ENCODE measurements at places on chromosomes 7 and 10.
A peak's percentile ranks its signal among the peaks of the same experiment; 100 is the strongest.

GRCh38 chr7:80935991-80936780, 17.3 kb upstream of the SEMA3C start:
- DNase-seq, result no peak

- no peak for DNase-seq
Observed at GRCh38 chr7:30255064-30255769, 29.2 kb upstream of the ZNRF2 start.

- DNase-seq, result no peak
Observed at GRCh38 chr7:120502132-120502531, 229.2 kb downstream of the KCND2 start.

DNA sequence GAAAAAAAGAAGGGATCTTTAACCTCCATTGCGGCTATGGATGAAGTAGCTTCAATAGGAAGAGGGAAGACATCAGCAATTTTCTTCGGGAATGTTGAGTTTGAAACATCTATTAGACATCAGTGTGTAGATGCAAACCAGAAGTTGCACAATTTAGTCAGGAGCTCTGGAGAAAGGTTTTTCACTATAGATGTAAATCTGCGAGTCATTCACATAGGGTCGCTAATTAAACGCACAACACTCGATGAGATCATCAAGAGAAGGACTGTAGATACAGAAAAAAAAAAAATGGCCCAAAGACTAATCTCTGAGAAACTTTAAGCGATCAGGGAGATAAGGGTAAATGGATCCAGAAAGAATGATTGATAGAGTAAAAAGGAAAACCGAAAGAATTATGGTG, 61.7 kb upstream of the TES start:
- no peak for DNase-seq

GRCh38 chr10:133308421-133309099, at the start of the genes TUBGCP2 and ZNF511:
Gene TUBGCP2, minus strand, starts transcription at chr10:133308872. Its CDS starts 5,931 bp downstream, at chr10:133302941.
Gene ZNF511, plus strand, starts transcription at chr10:133308914. Its CDS starts 30 bp downstream, at chr10:133308944.
- peak; percentile 90 for DNase-seq

- no peak for DNase-seq
Observed at GRCh38 chr7:37076668-37077067, 352.4 kb upstream of the AOAH start.

DNA sequence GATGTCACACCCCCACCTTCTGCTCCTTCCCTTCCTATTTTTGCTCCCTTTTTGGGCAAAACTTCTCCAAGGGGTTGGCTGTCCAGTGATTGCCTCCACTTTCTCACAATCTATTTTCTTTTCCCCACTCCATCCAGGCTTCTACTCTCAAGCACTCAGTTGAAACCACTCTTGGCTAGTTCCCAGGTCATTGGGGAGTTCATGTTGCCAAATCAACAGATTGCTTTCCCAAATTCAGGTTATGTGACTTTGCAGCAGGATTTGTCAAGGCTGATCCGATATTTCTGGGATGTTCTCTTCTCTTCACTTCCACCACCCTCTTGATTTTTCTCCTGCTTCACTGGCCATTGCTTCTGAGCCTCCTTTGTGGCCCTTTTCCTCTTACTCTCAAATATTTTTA, 258.7 kb upstream of the SLC26A5 start:
- no peak for DNase-seq

- no peak for DNase-seq
Observed at GRCh38 chr10:91680487-91680886, 47.6 kb upstream of the PPP1R3C start.

DNA sequence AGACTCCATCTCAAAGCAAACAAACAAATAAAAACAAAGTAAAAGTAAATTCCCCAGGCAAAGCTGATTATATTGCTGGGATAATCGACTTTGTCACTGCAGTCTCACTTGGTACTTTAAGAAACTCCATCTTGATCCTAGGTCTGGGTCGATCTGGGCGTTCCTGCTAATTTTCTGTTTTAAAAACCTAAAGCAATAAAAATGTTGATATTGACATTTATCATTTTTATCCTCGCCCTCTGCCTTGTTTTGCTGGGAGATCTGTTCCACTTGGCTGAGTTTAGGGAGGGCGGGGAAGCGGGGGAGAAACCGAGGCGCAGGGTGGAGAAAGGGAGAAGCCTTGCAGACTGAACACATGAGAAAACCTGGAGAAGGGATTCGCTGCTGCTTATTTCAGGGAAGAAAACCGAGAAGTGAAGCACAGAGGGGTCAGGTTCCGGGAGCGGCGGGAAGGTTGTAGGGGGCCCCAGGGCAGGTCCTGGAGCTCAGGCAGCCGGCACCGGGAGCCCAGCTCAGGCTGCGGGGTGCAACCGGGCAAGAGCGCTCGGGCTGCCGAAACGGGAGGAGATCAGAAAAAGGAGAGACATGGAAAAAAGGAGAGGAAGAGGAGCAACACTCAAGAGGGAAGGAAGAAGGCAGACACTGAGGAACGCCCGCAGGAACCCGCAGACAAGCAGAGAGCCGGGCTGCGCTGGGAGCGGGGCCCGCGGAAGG, 27.3 kb upstream of the KMT2C start:
- no peak for DNase-seq

GRCh38 chr10:127157089-127157488, 39.3 kb downstream of the INSYN2A start:
- DNase-seq, result no peak

- DNase-seq, result no peak
Observed at GRCh38 chr10:122265896-122266295, 5.2 kb upstream of the BTBD16 start.

DNA sequence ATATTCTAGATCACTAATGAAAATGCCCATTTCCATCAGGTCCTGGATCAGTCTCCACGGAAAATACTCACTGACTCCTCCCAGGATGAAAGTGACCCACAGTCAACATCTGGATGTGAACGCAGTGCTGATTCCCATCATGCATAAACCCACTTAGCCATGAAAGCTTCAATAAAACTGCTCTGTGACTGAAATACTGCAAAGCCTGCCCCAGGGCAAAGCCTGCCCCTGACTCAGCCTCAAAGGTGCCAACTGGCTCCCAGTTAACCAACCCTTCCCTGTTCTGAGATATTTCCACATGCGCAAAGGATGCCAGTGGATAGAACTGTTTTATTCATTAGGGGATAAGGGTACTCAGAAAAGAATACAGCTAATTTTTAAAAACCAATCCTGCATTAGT, 24.0 kb downstream of the OSBPL3 start:
- no peak for DNase-seq

GRCh38 chr7:80053124-80053523, 81.5 kb upstream of the GNAI1 start:
- DNase-seq, result no peak

DNA sequence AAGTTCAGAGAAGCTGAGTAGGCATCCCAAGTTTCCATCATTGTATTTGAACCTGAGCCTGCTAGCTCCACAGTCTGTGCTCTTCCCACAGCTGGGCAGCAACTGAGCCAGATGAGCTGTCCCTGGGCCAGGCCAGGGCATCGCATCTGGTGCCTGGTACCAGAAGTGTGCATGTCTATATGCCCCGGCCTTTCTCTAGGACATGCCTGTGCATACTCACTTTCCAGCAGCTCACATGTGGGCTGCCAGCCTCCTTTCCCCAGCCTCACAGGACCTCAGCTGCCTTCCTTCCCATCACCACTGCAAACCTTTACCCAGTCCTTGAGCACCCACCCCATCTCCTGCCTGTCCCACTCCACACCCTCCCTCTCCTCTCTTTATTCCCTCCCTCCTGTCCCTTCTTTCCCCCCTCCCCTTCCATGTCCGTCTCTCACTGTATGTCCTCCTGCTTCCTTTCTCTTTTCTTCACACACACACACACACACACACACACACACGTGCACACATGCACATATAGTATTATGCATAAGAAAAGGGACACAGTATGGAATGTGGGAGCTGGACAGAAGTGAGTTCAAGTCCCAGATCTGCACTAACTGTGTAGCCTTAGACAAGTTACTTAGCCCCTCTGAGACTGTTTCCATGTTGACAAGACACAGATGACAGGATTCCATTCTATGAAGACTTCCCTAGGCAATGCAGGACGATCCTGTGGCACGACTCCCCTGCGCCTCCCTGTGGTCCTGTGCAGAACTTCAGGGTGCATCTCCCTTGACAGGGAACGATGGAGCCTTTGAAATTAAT, 10.9 kb downstream of the CDHR1 start:
- DNase-seq, result peak; percentile 75

- DNase-seq, result no peak
Observed at GRCh38 chr10:100980711-100981110, 6.6 kb downstream of the MRPL43 start.

Data from NB4 (cell line).